ENCODE measurements at places on chromosomes 1 and 21. TPM values are rescaled to one million over a fixed set of nuclear protein-coding genes. Genes with fewer than 3 reads are reported as not detected.

GNAT2 gene
- polyA plus RNA-seq = 0.46 TPM

- no peak for DNase-seq
Measured at GRCh38 chr1:37828410-37829074, 20.5 kb upstream of the YRDC start.

DNA sequence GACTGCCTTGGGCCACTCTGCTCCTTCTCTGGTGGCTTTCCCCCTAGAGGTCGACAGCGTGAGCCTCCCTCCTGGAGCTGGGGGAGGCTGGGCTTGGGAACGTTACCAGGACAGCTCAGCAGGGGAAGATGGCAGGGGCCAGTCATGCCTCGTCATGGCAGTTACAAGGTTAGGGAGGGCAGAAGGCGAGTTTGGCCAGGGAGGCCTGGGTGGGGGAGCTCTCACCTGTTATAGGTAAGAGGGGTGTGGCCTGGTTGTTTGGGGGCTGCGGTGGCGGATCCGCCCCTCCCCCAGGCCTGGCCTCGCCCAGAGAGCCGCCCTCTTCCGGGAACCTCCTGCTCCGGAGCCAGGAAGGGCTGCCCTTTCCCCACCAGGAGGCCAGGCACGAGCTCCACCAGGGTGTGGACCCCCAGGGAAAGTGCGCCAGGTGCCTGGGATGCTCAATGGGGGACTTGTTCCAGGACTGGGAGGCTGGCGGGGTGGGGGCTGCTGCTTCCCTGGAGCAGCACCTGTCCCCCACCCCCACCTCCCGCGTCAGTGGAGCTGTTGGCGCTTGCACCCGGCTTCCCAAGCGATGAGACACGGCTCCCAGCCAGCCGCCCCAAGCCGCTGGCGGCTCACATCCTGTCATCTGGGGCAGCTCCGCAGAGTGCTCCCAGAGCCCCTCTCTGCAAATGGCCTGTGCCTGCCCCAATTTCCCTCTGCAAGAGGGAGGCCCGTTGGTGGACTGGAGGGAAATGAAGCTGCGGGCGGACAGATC lies 23.6 kb upstream of the PKP1 start:
- DNase-seq = no peak

GRCh38 chr1:52554756-52555155 lies 1.9 kb upstream of the TUT4 start:
- DNase-seq = no peak

DDAH1 gene
- 0.10 TPM for polyA plus RNA-seq

DNA sequence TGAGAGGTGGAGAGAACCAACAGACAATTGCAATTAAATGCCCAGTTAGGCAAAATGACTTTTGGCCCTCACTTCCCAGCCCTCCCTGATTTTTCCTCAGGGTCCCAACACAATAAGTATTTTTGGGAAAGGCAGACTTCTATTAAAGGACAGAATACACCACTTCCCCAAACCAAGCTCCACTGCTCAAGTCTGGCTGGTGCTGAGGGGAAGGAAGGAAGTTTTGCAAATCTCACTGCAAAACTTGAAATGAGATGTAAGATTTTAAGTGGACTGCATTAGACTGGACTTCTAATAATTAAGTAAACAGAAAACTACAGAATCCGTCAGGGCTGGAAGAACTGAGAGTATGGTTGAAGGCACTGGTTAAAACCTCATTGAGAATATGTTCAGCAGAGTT lies 32.2 kb upstream of the CD1D start:
- no peak for DNase-seq

Data from GM12878 (cell line).